ENCODE measurements at places on chromosomes 1 and 21.

GRCh38 chr1:102886638-102887037 is 221.7 kb downstream of the COL11A1 start:
- DNase-seq = no peak

DNA sequence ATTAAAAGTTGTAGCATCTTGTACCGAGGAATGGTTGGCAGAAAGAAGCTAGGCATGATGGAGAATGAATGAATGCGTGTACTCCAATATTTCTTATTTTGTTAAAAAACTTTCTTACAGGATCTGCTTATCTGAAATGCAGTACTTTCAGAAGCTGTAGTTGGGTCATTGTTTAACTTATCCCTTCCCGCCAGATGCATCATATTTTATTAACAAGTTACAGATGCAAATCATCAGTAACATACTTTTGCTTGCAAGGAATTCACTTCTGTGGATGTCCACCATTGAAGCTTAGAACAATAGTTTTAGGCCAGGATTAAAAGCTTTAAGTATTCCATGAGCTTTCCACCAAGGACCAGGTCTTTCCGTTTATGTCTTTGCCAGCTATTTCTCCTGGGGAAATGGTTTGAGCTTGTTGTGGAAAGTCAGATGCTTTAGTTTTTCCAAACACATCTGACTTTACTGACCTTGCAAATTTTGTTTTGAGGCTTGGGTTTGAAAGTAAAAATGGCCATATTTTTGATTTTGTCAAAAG is 65.4 kb downstream of the PATJ start:
- no peak for DNase-seq

- no peak for DNase-seq
These were observed 46.6 kb downstream of the TENT5C start for GRCh38 chr1:117652421-117652820.

- no peak for DNase-seq
These were observed 176.5 kb upstream of the HOOK1 start for GRCh38 chr1:59638231-59638711.

DNA sequence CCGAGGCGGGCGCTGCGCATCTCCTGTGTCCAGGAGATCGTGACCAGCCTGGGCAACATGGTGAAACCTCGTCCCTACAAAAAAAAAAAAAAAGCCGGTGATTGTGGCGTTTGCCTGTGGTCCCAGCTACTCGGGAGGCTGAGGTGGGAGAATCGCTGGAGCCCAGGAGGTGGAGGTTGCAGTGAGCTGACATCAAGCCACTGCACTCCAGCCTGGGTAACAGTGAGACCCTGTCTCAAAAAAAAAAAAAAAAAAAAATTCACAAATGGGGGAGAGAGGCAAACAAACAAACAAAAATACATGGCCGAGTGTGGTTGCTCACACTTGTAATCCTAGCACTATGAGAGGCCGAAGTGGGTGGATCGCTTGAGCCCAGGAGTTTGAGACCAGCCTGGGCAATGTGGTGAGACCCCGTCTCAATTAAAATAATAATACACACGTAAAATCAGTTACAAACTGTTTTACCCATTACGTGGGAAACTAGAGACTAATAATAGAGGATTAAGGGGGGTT is 758 bp downstream of the TATDN3 start:
- DNase-seq = no peak

- DNase-seq = no peak
These were observed 1.1 kb downstream of the ARHGAP30 start for GRCh38 chr1:161068306-161069234.

- DNase-seq = no peak
These were observed 7.0 kb downstream of the COLGALT2 start for GRCh38 chr1:184030433-184031091.

DNA sequence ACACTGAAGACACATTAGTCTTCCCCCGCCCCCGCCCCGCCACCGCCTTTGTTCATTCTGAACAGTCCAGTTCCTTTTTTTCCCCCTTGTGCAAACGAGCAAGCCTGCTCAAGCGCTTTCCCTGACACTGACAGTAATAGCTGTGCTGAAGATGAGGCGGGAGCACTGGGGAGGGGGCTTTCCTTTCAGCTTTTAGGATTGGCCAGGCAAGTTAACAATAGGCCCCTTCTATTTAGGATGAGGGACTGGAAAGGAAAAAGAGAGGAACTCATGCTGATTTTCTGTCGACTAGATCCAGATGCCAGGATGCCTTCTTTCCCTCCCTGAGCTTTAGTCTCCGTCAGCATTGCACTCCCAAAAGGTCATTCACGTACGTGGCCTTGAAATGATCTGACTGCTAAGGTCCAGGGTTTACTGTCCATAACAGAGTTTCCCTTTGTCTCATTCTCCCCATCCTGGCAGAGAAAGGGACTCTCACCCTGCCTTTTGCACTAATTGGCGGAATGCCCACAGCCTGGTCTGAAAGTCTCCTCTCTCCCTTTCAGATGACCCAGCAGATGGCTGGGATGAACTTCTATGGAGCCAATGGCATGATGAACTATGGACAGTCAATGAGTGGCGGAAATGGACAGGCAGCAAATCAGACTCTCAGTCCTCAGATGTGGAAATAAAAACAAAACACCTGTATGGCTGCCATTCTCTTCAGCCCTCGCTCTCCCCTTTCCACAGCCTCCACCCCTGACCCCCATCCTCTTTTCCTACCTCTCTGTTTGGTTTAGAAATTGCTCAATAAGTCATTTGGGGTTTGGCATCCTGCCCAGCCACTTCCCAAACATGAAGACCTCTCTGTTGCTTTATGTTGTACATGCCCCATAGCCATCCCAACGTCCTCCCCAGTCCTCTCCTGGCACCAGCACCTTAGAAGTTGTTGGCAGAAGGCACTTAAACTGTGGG is 28.6 kb upstream of the ZFP69B start:
- no peak for DNase-seq

DNA sequence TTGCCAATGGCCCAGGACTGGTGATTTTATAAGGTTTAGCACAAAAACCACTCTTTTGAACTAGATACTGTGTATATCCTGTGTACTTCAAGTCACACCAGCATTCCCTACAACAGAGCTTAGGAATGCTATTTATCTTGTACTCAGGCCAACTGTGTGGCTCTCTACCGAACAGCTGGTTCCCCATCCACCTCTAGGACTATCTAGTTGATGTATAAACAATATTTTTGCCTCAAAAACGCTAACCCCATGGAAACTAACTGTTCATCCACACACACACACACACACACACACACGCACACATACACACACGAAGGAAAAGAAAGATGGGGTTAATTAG is 28.7 kb upstream of the SLC45A3 start:
- no peak for DNase-seq

DNA sequence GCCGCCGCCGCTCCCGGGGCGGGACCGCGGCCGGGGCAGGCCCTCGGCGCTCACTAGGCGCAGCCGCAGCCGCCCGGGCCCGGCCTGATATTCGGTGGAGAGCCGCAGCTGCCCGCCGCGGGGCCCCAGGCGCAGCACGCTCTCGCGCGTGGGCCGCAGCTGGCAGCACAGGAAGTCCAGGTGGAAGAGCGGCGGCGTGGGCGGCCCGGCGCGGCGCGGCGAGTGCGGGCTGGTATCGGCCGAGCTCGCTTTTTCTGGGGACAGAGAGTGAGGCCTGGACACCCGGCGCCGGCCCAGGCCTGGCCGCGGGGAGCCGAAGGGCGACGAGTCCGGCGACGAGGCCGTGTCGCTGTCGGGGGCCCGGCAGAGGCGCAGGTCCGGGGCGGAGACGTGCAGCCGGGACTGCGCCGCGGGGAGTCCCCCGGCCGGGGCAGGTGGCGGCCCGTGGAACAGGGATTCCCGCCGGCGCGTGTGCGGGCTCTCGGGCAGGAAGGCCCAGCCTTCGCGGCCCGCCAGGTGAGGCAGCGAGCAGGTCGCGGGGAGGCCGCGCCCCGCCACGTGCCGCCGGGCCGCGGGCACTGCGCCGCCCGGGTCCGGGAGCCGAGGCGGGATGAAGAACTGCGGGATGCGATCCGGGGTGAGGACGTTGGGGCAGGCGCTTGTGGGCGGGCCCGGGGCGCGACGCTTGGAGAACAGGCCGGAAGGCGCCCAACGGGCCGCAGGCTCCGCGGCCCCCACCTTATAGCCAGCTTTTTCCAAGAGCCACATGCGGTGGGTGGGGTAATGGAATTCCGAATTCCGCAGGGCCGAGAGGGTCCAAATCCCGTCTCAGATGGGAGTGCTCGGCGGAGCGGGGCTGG is 1.2 kb downstream of the C2CD4D start:
- DNase-seq = no peak

- no peak for DNase-seq
These were observed 172.3 kb downstream of the TPR start for GRCh38 chr1:186202776-186203175.

DNA sequence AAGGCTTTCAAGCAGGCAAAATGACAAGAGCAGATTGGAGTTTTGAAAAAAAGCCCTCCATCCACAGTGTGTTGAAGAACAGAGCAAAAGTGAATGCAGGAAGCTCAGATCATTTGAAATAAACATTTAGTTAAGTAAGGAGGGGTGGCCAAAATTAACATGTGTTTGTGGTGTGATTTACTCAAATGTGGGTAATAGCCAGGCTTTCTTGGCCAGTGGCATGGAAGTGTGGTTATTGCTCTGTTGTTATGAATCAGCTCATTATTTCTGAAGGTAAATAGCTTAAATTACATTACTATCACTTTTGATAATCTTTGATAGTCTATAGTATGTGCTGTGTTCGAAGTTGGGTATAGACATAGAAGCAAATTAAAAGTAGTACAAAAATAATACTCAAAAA is 485.9 kb downstream of the LMO4 start:
- DNase-seq = no peak

GRCh38 chr1:39141925-39142324 is 62.6 kb upstream of the MACF1 start:
- no peak for DNase-seq

- DNase-seq = no peak
These were observed 24.2 kb upstream of the SYDE2 start for GRCh38 chr1:85224734-85225623.

DNA sequence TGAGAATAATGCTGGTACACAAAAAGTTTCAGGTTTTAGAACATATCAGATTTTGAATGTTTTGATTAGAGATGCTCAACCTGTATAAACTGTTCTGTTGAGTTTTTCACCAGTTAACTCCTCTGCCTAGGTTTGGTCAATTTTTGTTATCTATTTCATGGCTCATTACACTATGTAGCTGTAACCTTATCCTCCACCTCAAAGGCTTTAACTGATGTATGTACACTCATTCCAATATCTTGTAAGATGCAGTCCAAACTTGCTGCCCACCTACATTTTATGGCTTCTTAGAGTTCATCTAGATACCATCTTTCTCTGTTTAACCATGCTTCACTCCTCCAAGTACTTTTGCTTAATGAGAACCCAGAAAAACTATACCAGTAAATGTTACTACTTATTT is 107.8 kb downstream of the EIF4G3 start:
- DNase-seq = no peak

- DNase-seq = no peak
These were observed 51.1 kb downstream of the IER5 start for GRCh38 chr1:181139631-181140061.

Measured in NCI-H2171 (cell line).